ENCODE measurements at places on chromosomes 5 and 9.

- no peak for DNase-seq
Measured at GRCh38 chr5:6043491-6044310, 334.6 kb downstream of the MED10 start.

DNA sequence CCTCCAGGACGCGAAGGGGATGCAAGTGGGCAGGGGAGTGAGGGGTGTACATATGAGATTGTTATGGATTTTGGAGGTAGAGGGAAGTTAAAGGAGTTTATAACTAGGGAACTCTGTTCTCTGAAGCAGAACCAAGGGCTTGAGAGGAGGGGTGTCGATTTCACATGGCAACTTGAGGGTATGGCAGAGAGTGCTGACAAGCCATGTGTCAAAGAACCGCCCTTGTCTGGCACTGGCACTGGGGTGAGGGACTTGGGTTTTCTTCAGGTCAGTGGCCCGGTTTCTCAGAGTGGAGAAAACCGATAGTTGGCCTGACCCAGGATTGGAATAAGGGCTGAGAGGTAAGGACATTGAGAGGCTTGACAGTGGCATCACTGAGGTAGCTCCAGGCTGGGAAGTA lies 47.7 kb upstream of the TESK1 start:
- no peak for DNase-seq

DNA sequence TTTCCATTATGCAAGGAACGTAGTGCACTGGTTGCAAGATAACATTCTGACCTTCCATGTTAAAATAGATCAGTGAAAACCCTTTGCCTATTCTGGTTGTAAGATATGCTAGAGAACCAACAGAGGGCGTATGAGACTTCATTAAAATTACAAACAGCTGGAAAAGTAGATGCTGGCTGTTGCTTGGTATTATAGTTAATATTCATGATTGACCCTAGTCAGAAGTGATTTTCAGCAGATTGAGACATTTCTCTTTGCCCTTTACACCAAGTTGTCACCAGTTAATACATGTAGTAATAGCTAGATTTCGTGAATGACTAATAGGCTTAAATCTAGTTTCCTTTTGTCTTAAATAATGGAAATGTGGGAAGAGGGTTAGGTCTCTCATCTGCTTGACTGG lies 13.8 kb upstream of the FGF18 start:
- no peak for DNase-seq

DNA sequence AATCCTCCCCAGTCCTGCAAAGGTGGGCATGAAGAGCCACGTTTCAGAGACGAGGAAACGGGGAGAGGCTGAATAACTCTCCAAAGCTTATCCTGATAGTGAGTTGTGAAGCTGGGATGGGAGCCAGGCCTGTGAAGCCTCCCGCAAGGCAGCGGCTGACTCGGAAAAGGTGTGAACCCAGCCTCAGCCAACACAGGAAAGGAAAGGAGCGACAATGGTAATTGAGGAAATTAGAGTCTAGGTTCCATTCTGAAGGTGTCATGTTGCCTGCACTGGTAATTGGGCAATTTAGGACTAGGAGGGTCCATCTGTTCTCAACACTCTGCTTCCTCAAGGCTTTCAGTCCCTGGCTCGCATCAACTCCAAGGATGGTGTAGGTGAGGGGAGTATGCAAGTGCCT lies 83.4 kb downstream of the LIFR start:
- no peak for DNase-seq

DNA sequence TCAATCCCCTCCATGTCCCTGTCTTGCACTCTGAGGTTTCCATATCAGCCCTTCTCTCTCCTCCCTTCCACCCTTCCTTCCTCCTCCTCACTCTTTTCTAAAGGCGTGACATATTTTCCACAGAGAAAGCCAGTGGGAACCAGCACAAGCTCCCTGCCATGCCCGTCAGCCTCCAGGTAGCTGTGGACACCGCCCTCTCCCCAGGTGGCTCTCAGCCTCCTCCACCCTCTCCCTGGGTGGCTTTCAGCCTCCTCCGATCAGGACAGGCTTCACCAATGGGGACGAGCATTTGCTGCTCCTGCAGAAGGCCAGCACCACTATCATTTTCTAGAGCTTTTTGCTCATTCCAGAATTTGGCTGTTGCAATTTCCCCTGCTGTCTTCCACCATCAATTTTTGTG lies 236.6 kb downstream of the GADD45G start:
- no peak for DNase-seq

DNA sequence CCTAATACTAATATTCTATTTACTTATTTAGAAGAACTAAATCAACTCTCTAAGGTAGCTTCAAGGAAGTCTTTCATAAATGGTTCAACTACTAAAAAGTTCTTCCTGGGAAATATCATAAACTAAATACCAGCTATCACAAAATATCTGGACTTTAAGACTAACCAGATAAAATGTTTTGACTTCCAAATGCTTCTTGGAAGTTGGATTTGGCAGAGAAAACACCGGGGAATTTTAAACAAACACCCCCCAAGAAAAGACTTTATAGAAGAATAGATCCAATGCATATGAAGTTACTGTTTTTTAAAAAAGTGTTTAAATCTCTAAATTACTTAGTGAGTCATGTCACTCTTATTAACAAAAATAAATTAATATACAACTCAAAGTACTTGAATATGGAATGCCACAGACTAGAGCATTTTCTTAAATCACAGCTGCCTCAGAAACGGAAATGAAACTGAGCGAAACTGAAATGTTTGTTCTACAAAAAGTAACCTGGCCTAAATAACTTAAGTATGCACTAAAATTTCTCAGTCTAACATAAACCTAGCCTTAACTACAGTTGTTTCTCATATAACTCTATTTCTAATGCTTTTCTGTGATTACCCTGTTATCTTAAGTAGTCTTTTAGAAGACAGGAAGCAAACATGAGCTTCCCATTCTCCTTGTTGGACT lies 6.8 kb downstream of the ABCA1 start:
- DNase-seq = no peak

- DNase-seq = no peak
Measured at GRCh38 chr9:113509463-113509862, 45.9 kb downstream of the RGS3 start.

GRCh38 chr5:94645053-94645452 lies 26.6 kb downstream of the SLF1 start:
- DNase-seq = no peak

DNA sequence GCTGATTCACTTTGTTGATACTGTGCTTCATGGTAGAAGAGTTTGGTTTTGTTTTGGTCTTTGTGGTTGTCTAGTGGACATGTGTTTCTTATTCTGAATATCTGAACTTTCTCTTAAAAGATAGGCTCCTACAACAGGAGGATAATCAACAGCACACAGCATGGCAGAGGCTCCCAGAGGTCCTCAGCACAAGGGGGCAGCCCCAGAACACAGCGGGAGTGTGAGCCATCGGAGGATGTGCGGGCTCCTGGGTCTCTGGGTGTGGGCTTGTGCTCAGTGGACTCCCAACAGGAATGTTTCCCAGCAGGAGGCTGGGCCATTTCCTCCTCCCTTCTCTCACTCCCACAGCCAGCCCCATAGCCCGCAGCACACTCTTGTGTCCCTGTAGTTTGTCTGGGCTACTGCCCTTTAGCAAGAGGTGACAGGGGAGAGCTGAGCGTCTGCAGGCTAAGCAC lies 164.3 kb upstream of the OTULINL start:
- DNase-seq = no peak

GRCh38 chr5:97531549-97531948 lies 348.5 kb upstream of the RIOK2 start:
- DNase-seq = no peak

- no peak for DNase-seq
Measured at GRCh38 chr5:130198927-130199326, 294.7 kb downstream of the CHSY3 start.

DNA sequence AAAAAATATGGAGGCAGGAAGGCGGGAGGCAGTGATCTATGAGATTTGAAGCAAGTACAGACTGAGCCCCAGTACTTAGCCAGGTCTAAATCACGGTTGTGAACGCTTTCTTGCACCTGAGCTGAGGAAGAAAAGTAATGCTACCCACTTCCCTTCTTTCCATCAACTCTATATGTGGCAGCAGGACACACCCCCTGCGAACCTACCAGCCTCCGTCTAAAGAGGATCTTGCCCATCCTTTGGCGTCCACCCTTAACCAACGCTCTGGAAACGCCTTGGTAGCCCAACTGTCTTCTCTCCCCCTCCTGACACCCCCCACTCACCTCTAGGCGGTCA lies 545 bp downstream of the HMGCS1 start:
- no peak for DNase-seq

GRCh38 chr5:115456539-115457040 lies 88.0 kb downstream of the FEM1C start:
- no peak for DNase-seq

DNA sequence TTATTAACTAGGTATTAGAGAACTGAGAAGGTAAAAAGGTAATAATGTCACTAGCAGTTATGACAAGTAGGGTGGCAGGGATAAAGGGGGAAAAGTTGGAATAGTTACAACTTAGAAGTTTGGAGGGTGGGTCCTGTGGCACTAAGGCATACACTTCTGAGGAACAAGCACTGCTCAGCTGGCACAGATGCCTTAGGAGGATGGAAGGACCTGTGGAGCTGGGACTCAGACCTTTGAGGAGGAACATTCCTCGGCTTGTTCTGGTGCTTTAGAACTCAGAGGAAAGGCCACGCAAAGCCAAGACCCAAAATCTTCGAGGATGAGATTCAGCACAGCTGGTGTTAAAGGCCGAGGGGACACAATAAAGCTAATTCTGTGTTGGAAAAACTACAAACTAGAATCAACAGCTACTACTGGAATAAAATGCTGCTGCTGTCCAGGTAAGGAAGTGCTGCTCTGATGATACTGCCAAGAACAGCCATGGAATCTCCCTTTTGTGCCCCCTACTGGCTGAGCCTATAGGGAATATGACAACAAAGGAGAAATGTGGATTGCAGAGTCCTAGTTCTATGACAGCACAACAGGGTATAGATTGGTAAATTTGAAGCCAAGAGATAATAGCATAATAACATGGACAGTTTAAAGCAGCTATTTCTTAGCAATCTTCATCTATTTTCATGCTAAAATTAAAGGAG lies 126.7 kb downstream of the SLC25A46 start:
- no peak for DNase-seq

DNA sequence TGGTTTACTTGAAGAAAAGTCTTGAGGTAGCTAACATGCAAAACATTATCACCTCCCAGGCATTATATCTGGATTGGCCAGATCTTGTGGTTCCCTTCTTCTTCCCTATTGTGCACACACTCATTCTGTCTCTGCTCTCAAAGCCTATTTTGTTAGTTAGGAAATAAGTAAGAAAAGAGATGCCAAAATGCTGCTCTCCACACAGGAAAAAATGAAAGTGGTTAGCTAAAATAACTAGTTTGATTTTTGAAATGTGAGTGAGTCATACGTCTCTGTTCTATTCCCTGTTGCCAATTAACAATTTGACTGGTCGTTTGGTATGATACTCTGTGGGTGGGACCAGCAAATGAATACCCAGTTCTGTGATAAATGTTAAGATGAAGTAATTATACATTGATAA lies 28.1 kb downstream of the LMNB1 start:
- DNase-seq = no peak

DNA sequence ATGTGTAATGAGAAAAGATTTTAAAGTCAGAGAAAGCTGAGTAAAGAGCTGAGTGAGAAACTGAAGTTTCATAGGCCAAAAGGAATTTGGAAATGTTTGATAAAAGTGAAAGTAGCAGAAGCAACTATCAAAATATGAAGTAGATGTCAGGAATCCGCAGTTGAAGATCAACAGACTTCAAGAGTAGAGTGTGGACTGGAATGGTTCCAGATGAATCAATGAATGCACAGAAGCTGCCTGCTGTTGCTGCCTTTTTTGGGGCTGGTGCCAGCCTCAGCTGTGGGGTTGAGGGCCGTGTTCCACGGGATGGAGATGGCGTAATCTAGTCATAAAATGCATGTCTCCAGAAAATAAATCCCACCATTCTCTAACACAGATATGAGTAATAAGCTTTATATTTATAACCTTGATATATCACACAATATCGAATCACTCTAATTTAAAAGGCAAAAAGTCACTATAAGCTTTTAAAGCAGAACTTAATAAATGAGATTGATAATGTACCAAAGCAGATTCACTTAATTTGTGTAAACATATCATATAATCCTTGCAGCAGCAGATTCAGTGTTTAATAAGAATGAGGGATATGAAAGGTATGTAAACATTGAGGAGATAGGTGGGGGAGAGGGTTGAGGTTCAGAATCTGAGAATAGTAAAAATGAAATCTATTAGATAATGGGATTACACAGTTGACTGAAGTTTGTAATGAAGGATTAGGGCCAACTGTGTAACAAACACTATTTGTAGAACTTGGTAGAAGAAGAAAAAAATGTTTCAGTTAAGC lies 652.3 kb upstream of the FTMT start:
- no peak for DNase-seq

DNA sequence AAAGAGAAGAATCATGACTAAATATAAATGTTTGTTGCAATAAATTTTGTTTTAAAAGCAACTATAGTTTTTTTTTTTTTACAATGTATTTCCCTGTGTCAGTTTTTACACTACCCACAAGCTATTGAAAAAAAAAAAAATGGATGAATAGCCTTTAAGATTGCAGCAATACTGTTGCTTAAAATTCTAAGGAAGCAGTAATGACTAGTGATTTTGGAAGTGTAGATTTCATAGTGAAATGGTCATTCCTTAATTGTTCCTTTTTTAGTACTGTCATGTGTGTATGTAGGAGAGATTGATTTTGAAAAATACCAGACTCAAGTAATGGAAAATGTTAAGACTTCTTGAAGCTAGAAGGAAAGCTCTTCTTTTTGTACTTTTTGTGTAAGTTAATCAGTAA lies 53.1 kb downstream of the NDUFS4 start:
- DNase-seq = no peak

DNA sequence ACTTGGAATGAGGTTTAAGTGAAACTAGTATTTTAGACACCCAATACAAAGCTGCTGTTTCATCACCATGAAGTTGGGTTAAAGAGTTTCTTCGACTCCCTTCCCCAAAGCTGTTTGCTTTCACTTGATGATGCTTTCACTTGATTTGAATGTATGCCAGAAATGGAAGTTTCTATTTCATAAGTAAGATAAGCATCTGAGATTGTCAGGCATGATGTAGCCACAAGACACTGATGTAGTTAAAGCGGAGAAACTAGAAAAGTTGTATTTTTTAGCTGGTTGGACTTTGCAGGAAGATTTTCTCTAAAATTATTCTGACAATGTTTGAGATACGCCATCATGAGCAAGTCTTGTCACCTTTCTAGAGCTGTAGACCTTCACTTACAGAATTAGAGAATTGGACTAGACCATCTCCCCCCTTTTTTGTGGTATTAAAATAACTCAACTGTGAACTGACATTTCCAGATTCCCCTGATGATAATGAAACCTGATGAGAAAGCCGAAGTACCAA lies 20.0 kb downstream of the MOCS2 start:
- DNase-seq = no peak

DNA sequence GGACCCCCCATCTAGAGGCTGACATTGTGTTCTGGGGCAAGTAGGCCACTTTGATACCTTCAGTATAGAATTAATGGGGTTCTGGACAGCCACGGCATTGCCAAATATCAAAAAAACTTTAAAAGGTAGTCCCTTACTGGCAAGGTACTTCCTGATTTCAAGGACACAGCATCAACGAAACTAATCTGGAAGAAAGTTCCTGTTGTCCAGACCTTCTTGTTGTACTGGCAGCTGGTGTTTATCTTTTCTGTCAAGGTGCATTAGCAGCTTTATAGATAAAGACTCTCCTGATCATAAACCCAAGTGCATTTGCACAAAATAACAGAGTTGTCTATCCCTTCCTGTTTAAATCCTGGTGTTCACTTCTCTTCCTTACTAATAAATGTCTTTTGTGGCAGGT lies 23.7 kb upstream of the GOLGA1 start:
- no peak for DNase-seq
